T-helper 2 cell (primary cell): ENCODE measurements at places on chromosomes 4 and X.
A peak's percentile ranks its signal among the peaks of the same experiment; 100 is the strongest.

DNA sequence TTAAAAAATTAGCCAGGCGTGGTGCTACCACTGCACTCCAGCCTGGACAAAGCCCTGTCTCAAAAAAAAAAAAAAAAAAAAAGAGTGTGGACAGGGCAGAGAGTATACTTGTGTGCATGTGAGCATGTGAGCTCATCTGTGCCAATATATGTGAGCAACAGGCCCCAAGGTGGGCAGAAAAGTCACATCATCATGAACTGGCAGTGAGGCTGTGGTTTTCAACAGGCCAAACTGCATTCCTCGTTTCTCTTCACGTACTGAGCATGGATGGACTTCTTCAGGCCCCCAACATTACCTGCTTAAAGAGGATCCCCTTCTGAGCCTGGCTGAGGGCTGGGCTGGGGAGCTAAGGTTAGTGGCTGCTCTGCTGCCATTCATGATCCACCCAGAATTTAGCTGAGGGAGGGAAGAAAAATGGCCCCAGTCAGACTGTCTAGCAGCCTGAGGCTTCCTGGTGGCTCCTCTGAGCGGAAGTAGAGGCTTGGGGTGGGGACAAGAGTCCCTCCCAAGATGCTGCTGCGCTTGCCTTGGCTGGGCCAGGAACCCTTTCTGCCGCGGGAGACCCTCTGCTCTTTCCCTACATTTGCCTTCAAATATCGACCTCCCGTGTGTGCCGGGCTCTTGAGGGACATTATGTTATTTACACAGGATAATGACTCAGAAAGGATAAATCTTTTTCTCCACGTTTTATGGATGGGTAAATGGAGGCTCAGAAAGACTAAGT is 55.0 kb downstream of the DIPK2B start:
- DNase-seq: no peak

DNA sequence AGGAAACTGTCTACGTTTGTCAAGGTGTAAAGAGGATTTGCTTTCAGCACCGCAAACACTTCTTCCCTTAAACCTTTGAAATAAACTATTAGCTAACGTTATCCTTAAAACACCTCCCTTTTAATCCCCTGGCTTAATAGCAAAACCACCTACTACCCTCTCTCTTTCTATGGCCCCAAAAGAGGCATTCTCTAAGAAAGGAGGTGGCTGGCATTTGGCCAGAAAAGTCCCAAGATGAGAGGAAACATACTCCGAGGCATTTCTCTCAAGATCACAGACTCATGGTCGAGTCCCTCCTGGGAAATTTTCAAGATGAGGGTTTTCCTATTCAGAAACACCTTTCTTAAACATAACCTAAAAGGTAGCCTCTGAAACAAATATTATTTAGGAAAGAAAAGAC is 60.6 kb upstream of the VCX3B start:
- DNase-seq: no peak

DNA sequence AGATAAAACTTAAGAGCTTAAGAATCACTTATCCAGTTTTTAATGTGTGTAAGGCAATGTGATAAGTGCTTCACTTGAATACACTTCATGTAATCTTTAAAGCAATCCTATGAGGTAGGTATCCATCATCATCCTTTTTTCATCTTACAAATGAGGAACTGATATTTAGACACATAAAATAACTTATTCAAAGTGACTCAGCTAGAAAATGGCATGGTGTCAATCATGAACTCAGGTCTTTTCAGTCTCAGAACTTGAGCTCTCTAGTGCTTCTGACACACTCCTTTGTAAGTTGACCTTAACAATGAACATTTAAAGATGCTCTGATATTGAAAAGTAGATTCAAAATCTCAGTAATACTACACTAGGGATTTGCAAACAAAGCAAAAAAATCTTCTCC is 224.8 kb upstream of the TEX13C start:
- DNase-seq: no peak

DNA sequence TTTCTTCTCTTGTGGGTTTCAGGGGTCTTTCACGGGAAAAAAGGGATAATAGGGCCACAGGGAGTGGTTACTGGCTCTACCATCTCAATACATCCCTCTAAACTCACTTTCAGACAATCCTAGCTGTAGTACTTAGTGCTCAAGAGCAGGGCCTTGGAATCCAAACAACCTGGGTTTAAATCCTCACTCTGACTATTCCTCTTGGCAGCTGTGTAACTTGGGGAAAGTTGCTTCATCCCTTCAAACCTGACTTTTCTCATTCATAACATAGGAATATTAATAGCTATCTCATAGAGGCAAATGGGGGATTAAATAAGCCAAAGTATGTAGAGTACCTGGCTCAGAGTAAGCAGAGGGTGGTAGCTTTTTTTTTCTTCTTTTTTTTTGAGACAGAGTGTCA is 32.4 kb downstream of the CCNG2 start:
- DNase-seq: no peak

- DNase-seq: no peak
Measured at GRCh38 chrX:131187206-131187605, 101.9 kb downstream of the IGSF1 start.

GRCh38 chr4:114320126-114320525 is 278.5 kb upstream of the UGT8 start:
- no peak for DNase-seq

GRCh38 chr4:121582296-121582695 is 114.5 kb downstream of the ANXA5 start:
- DNase-seq: no peak

DNA sequence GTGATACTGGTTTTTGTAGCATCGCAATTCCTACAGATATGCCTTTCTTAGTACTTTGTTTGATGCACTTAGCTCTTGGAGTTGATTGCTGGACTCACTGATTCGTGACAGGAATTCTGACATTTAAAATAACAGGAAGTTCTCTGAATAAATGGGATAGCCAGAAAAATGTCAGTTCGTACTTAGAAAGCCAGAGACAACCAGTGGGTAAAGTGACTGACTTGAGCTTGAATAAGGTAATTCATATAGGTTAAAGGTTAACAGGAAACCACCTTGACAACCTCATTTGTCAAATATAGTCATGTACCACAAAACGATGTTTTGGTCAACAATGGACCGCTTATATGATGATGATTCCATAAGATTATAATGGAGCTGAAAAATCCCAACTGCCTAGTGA is 181.4 kb downstream of the RPA4 start:
- DNase-seq: no peak

DNA sequence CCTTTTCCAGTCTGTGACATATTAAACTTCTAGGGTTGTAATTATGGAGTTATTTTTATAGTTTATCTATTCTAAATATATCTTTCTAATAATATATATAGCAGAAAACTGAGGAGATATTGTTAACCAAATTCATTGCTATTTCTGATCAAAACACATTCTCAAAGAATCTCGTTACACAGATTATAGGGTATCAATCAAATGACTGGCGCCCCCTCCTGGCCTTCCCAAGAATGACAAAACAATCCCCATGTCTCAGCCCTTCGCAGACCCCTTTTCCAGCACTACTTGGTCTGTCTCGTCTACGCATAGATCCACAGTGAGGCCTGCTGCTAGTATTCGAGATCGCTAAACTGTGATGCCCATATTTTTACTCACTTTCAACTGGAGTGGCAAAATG is 209.3 kb downstream of the GPC3 start:
- peak; percentile 2 for DNase-seq

DNA sequence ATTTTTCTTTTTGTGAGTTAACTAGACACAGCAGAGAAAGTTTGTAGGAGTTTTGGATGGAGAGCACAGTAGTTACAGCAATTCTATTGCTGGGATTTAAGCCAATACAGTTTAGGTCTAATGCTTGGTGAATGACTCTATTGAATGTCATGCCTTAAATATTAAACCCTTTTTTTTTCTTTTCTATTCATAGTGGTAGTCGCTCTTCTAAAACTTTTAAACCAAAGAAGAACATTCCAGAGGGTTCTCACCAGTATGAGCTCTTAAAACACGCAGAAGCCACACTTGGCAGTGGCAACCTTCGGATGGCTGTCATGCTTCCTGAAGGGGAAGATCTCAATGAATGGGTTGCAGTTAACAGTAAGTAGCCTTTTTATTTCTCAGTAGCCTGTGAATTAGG is 34.8 kb upstream of the DCK start:
- DNase-seq: no peak

- no peak for DNase-seq
Measured at GRCh38 chr4:139562067-139562684, 6.2 kb upstream of the SETD7 start.

DNA sequence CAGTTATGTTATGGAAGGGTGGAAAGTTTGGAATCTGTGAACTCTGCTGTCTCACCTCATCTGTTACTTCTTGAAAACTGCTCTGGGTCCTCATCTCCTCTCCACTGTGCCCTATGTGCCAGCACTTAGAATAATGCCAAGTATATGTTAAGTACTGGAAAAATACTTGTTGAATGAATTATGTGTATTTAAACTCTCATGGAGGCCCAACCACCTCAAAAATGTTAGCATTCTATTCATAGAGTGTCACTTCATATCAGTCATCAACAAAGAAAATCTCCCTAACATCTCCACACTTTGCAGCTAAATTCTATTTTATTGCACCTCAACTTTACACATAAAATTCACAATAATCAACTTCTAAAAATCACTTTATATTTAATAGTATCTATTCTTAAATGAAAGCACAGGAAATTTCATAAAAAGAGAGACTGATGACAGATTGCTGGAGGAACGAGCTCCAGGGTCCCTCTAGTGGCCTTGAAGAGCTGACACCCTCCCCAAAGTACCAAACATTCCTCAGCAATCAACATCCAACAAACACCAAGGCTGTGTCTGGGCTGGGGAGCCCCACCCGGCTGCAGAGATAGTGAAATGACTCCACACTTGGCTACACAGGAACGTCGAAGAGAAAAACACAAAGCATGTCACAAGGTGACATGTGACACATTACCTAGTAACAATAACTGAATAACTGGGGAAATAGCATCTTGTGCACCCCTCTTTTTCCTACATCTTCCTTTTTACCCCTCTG is 45.8 kb downstream of the SLC39A8 start:
- DNase-seq: no peak

GRCh38 chrX:119482041-119482440 is 13.8 kb downstream of the SLC25A5 start:
- DNase-seq: no peak

DNA sequence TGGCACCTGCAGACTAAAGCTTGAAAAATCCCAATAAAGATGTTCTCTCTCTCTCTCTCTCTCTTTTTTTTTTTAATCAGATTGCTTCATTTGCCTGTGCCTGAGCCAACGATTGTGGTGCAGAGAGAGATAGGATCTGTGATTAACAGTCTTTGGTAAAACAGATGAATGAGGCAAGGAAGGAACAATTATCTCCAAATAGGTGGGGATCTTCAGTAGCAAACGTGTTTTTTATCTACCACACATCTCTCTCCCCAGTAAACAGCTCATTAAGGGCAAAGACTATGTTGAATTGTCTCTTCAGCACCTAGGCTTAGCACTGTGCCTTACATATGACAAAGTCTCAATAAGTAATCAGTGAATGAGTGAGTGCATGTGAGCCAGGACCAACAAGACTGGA is 96.3 kb downstream of the SMIM20 start:
- DNase-seq: no peak

GRCh38 chr4:94927696-94928095 is 169.9 kb downstream of the BMPR1B start:
- no peak for DNase-seq

DNA sequence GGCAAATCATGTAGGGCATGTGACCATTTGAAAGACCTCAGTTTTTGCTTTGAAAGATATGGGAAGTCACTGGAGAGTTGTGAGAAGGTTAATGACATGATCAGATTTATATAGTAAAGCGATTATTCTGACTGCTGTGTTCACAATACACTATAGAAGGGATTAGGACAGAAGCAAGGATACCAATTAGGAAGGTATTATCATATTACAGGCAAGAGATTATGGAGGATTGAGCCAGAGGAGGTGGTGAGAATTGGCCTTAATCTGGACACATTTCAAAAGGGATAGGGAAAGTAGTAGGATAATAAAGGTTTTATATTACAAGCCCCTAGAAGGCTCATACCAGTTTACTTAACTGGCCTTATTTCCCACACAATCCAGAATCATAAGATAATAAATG is 124.9 kb upstream of the POF1B start:
- DNase-seq: no peak

- DNase-seq: no peak
Measured at GRCh38 chrX:118024482-118024881, 92.1 kb downstream of the KLHL13 start.

GRCh38 chr4:15875663-15876460 is 62.7 kb downstream of the FGFBP1 start:
- DNase-seq: no peak

- DNase-seq: no peak
Measured at GRCh38 chr4:101307899-101308298, 39.4 kb downstream of the PPP3CA start.

DNA sequence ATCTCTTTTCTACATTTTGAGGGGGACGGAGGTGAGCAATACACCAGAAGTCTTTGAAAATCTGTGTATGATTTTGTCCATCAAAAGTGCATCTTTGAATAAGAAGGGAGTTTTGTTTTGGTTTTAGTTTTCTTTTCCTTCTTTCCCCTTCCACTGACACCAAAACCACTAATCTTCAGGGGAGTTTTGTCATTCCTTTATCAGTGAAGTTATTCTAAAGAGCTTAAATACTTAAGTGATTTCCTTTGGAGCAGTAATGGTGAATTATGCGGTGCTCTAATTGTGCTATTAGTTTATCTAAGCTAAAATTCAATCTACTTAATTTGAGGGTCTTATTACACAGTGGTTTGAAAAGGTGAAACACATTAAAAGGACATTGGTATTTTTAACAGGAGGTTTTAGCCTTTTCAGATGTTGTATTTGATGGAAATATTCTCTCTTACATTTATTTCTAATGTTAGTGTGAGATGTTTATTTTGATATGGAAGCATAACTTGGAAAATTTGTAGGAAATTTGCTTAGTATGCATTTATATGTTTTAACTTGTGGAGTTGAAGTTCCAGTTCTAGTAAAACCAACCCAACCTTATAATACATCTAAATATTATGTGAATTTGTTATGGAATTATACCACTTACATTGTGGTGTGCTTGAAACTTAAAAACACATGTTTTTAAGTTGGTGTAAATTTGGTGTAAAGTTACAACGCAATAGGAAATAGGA is 124.9 kb downstream of the PCDH7 start:
- DNase-seq: no peak

DNA sequence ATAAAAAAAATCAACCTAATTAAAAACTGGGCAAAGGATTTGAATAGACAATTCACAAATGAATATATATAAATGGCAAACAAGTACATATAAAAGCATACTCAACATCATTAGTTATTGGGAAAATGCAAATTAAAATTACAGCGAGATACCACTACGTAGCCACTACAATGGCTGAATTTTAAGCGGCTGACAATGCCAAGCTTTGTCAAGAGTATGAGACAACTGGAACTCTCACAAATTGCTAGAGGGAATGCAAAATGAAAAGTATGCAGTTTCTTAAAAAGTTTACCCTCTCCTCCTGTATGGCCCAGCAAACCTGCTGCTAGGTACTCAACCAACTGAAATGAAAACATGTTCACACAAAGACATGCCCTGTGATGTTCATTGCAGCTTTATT is 34.8 kb downstream of the ZFP42 start:
- DNase-seq: no peak

- no peak for DNase-seq
Measured at GRCh38 chr4:21195682-21196081, 495.4 kb downstream of the PACRGL start.
